ENCODE measurements at places on chromosomes 2 and 18.

DNA sequence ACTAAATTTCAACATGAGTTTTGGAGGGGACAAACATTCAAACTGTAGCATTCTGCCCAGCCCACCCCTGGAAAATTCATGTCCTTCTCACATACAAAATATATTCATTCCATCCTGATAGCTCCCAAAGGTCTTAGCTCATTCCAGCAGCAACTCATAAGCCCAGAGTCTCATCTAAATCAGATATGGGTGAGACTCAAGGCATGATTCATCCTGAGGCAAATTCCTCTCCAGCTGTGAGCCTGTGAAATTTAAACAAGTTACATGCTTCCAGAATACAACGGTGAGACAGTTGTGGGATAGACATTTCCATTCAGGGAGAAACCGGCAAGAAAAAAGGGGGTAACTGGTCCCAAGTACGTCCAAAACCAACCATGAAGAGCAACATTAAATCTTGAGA lies 43.5 kb upstream of the FAHD2A start:
- no peak for DNase-seq

GRCh38 chr18:68940754-68941153 lies 142.9 kb downstream of the CCDC102B start:
- no peak for DNase-seq

- no peak for DNase-seq
Observed at GRCh38 chr18:48006415-48007175, 76.1 kb upstream of the SMAD2 start.

DNA sequence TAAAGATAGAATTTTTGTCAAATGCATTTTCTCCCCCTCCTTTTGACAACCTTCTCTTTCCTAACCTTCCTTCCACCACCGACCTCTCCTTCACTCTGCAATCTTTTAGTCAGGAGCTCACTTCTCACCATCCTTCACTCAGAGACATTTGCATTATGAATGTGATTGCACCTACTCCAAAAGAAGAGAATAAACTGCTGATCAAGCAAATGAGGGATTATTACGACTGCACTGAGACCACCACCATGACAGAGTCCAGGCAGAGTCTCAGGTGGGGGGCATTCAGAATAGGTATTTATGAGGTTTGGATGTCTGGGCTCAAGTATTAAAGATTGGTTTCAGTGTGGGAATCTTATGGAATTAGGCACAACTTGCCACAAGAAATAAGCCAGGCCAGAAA lies 483.9 kb downstream of the PTH2R start:
- no peak for DNase-seq

DNA sequence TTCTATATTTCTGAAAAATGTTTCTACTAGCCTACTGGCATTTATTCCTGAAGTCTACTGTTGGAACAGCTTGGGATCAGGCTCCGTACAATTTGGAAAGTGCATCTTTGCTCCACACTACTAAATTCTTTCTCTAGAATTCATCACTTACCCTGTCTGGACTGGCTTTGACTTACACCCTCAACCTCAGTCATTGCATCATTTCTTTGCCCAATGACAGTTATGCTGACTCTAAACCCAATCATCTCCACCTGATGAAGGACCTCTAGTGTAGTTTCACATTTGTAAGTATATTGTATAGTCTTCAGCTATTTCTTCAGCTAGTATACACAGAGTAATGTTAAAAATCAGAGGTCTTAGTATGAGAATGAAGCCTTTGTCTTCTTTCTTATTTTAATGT lies 359.6 kb upstream of the MC4R start:
- DNase-seq, result no peak

DNA sequence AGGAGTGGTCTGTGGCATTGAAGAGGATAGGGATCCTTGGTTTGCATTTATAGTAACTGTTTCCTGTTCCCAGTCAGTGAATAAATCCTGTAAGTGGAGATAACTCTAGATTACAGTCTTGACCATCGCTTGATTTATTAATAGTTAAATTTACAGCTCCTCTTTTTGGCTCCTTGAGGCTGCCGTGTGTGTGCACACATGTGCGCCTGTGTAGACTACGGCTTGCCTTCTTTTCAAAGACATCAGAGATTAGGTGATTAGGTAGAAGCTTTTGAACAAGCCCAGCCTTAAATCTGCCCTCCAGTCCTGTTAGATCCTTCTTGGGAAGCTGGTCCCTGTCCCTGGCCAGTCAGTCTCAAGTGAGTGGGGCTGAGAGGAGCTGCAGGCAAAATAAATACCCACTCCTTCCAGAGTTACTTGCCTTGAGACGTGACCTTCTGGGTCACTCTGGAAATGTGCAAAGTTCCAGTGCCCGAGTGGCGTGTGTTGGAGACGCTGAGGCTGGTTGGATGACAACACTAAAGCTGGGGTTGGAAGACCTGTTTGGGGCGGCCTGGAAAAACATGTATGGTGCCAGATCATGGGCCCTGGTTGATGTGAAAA lies 32.0 kb downstream of the TCF7L1 start:
- DNase-seq, result no peak

GRCh38 chr2:225276207-225276606 lies 123.3 kb upstream of the NYAP2 start:
- peak; percentile 12 for DNase-seq

- DNase-seq, result no peak
Observed at GRCh38 chr2:142748559-142749099, 128.8 kb upstream of the KYNU start.

DNA sequence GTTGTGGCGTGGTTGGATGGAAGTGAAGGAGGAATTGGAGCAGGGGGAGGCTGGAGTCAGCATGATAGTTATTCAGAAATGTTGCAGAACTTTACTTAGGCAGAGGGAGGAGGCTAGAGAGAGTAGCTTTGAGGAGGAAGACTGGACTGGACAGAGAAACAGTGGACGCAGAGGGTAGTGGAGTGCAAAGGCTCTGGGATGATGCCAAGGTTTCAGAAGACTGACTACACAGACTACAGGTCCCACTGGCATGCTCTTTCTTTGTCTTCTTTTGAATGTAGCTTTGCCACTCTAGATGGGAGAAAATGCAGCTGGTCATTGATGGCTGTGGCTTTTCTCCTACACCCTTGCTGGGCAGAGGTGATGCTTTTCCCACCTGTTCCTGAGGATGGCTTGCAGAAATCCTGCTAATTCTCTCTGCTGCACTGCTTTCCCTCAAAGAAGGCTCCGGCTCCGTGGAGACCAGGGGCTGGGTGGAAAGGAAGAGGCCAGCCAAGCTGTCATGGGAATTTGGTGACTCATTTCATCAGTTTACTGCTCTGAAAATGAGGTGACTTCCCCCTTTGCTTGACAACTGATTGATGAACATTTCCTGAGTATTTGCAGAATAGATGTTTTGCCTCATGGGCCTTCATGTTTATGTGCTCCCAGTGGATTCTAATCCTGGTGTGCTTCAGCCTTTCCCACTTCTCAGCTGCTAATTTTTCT lies 42.4 kb downstream of the MEIS1 start:
- DNase-seq, result no peak

DNA sequence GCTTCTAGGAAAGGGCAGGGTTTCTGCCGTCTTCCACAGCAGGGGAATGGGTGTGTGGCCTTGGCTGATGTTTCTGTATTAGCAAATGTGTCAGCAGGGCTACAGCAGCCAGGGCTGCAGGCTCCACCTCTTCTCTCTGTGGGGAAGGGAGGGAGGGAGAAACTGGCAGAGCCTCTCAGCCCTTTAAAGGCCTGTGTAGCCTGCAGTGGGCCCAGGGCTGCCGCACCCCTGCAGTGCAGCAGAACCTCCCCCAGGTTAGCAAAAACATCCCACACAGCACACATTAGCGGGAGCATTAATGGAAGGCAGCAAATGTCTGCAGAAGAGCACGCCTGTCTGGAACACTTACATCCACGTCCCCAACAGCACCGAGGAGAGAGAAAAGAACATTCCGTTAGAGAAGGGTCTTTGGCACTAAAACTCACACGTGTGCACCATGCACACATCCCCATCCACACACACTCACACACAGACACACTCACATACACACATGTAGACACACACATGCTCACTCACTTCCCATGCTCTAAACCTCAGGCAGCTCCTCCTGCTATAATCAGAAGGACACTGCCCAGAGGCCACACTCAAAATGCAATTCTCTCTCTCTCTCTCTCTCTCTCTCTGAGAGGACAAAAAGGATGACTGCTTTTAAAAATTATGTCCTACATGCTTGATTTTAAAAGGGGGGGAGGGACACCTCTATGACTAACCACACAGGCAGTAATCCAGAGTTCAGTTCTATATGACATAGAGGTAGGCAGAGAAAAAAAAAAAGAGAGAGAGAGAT lies 24.1 kb downstream of the MRPL35 start:
- DNase-seq, result no peak

- no peak for DNase-seq
Observed at GRCh38 chr2:102508863-102509262, 35.8 kb downstream of the SLC9A4 start.

- DNase-seq, result peak; percentile 75
Observed at GRCh38 chr2:174334781-174335251, at the start of gene SP9. Gene SP9, plus strand, starts transcription at chr2:174334954. Its CDS starts 139 bp downstream, at chr2:174335093.

- DNase-seq, result no peak
Observed at GRCh38 chr18:31631526-31631925, 39.8 kb downstream of the TTR start.

DNA sequence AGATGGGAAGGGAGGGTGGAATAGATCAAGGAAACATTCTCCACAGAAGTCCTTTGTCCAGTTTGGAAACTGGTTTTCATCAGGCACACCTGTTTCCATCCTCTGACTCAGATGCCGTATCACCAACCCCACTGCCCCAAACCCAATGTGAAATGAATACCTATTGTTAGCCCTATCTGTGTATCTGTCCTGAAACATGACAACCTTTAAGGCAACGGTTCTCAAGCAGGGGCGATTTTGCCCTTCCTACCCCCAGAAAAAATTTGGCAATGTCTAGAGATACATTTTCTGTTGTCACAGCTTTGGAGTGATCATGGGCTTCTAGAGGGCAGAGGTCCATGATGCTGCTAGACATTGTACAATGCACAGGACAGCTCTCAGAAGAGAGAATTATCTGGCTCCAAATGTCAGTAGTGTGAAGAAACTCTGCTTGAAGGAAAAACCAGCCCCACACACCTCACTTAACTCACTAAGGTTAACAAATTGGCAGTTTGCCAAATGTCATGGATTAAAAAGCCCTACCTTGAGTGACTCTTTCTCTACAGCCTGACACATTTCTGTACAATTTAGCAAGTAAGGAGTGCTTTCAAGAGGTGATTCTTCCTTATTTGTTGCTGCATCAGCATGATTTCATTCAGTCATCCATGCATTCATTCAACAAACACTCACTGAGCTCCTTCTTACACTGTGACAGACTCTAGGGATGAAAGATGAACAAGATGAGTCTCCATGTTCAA lies 3.4 kb downstream of the SCTR start:
- no peak for DNase-seq

GRCh38 chr18:23539296-23539695 lies 36.0 kb downstream of the RMC1 start:
- DNase-seq, result no peak

DNA sequence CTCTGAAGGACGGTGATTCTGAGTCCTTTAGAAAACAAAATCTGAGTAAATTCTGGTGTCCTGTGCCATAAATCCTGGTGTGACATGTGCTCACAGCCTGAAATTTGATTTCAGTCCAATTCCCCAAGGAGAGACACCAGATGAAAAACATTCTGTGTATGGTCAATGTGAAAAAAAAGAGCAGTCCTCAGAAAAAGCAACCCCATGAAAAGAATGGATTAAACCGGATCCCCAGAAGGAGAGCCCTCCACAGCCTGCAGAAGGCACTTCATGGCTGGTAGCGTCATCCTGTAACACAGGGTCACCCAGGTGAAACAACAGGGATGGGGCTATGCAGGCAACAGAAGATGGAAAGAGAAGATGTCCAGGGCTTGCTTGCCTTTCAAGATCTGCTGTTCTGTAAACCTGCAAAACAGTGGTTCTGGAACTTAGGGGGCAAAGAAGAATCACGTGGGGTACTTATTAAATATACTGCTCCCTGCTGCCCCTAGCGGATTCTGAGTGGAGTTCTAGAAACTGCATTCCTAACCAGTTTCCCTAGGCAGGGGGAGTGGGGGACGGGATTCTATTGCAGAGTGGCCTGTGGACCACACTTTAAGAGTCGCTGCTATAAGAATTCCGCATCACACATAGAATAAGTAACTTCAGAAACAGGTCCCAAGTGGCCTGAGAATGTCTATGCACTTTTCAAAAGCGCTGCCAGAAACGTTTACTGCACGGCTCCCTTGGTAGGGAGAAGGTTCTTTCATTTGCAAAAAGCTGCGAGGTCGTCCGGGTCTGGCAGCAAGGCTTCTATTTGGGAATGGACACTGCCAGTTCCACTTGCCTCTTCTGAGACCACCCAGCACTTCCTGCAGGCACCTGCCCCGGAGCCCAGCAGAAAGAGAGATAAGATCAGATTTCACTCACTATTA lies 118.9 kb upstream of the ARL5A start:
- DNase-seq, result peak; percentile 42

DNA sequence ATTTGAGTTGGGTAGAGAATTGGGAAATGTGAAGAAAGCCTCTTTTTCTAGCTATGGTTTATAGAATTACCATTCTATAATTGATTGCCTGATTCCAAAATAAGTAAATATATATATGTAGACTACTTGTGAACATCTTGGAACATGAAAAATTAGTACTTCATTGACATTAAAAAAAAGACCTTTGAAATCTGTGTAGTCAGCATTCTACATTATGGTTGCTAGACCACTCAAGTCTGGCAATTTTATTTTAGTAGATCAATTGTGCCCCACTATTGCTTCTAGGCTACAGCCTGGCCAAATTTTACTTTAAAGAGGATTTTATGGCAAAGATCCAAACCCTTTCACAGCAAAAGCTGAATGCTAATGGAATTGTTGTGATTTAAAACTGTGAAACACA lies 279.8 kb downstream of the IKZF2 start:
- no peak for DNase-seq

DNA sequence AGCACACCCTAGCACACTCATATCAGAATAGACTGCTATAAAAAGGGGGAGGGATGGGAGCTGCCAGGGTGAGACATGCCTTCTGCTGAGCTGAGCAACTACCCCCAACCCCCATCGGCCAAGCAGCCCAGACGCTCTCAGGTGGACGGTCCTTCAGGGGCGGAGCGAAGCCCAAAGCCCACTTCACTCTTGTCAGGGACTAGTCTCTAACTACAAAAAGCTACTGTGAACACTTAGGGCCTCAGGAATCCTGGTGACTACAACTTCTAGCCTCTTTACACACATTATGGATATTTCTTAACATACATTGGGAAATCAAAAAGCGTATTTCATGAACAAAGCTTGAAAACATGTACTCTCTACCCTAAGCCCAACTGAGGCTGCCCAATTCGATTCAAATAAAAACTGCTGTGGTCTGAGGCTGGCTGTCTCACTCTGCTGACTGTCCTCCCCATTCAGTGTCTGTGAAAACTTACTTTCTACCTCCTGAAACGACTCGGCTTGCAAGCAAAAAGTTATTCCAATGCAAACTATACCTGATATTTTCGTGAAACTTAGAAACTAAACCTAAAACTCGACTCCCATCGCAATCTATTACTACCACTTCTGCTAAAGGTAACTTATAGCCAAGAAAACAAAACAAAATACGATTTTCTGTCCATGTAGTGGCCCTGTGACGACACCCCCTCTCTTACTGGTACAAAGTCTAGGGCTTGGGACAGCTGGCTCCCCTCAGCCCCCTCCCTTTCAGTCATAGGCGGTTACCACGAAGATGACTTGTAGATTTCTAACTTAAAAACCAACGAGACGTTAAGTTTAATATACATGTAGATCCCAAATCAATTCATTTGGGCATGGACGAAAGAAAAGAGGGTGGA lies 1.2 kb downstream of the SERTAD2 start:
- DNase-seq, result no peak

Data from GM13976 (cell line).